Left ventricle myocardium inferior (tissue), 1 donor: ENCODE measurements at places on chromosomes 1 and 21.

DNA sequence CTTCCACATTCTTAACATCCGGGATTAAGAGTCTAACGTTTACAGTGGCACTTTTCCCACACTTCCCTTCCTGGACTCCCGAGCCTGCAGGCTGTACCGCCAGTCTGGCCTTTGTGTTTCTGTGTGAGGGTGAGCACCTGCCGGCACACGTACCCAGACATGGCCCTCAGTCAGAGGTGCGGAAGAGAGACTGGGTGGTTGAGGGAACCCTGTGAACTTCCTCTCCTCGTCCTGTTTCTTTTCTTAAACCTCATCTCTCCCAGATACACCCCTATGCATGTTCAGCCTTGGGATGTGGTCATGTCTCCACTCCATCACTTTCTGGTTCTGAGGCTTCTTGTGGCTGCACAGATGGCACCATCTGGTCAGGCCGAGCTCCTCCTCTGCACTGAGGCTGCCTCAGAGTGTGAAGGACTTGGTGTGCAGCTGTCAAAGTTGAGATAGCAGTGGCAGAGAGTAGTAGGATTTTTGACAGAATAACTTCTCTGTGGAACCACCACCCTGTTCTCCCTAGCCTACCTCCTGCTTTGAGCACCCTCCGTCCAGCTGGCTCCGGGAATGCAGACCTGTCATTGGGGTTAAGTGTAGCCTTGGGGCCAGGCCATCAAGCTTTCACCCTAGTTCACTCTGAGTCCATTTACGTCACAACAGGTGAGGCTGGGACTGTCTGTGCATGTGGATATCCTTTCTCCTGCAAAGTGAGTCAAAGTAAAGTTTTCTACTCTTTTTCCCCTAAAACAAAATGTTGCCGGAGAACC is 31.4 kb downstream of the VASH2 start:
- peak; percentile 32 for DNase-seq

DNA sequence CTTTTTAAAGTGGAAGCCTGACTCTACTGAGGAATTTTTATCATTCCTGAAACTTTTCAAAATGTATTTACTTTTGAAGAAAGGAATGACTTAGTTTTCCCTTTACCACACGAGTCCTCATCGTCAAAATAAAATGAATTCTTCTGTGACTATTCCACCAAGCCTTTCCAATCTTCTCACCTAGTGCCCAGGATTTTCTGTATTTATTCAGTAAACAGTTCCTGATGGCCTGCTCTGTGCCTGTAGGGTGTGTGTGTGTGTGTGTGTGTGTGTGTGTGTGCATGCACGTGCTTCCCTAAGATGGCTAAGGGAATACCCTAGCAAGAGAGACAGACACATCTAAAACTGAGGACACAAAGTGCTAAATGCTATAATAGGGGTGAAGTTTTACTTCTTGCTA is 395.0 kb upstream of the USP24 start:
- no peak for DNase-seq

GRCh38 chr1:32339363-32339978 is 3.4 kb upstream of the MARCKSL1 start:
- no peak for DNase-seq

DNA sequence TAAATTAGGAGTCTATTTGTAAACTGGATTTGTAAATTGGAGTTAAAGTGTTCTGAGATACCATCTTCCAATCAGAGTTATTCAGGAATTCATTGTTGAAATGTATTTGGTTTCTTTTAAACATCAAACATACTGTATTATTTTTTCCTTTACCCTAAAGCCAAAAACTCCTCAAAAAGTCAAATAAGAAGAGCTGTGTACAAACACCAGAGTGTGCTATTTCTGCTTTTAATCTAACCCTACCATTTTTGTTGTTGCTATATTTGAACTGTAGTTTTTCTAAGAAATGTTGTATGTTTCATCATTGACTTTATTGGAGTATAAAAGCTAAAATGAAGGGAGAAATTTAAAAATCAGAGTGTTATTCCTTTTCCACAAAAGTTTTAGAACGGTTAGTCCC is 35.8 kb downstream of the SLC30A7 start:
- DNase-seq = no peak

GRCh38 chr1:48202030-48202752 is 20.3 kb upstream of the SLC5A9 start:
- DNase-seq = peak; percentile 42

- DNase-seq = no peak
Measured at GRCh38 chr1:79310609-79311008, 304.1 kb upstream of the ADGRL4 start.

DNA sequence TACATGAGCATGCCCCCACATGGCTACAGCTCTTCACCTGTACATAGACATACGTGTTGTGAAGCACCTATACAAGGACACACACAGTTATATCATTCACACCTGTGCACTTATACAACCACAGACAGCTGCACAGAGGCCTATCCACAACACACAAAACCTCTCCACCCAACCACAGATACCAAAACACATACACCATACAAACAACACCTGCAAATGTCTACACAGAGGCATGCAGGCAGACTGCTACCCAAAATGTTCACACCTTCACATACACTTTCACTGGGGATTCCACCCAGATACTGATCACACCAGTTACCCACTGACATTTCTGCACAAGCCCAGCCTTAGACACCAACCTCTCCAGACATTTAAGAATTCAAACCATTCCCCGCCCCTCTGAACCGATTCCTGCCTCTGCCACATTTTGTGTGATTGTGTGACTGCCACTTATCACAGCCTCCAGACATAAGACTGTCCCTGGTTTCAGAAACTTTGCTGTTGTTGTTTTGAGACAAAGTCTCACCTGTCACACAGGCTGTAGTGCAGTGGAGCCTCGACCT is 2.0 kb downstream of the C1orf232 start:
- no peak for DNase-seq

DNA sequence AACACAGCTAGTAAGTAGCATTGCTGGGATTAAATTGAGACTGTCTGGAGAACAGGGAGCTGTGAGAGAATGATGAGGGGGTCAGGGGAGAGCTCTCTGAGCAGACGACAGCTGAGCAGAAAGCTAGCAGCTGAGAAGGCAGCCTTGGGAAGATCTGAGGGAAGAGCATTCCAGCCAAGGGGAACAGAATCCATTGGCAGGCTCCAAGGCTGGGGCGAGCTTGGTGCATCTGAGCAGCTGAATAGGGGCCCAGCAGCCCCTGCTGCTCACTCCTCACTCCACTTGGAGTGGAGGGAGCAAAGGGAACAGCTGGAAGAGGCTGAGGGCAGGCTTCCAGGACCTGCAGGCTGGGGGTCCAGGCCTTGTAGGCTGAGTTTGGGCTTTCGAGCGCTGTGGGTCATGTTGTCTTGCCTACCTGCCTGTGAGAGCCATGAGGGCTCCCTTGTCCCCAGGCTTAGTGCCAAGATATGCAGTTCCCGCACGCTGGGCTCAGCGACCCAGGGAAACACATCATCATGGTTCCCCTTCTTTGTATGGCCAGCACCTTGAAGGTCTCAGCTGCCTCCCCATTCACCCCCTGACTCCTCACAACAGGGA is 10.5 kb downstream of the ACOT11 start:
- no peak for DNase-seq

DNA sequence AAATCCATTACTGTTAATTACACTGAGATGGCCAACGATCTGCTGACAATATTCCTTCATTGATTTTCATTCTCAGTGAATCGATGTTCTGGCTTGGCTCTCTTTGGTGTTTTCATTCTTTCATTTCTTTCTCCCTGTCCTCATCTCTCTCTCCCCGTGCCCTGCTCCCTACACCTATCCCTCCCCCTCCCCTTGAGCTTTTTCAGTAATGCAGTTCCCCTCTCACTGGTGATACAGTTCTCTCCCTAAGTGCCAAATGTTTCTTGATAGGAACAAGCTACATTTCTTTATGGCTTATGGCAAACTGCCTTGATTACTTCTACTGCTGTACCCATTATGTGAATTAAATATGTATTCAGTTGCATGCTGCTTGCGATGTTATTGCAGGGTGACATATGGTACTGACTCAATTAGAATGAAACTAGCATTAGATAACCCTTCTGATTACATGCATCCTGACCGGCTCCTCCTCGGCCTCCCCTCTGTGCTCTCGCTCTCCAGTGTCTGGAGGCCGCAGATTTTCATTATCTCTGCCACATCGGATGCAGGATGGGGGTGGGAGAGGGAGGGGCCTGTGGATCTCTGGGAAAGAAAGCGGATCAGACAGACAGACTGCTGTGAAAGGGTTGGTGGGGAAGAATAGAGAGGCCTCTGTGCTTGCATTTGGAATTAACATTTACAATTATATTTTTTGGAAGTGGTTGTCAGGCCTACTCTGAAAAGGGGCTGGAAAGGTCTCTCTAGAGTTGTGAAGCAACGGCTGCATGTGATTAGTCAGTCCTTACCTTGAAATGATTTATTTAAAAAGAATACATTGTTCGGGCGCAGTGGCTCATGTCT is 130.9 kb downstream of the PBX1 start:
- DNase-seq = no peak

GRCh38 chr1:17674726-17675500 is 80.2 kb upstream of the ACTL8 start:
- DNase-seq = no peak

GRCh38 chr1:193275773-193276172 is 89.4 kb upstream of the B3GALT2 start:
- no peak for DNase-seq

DNA sequence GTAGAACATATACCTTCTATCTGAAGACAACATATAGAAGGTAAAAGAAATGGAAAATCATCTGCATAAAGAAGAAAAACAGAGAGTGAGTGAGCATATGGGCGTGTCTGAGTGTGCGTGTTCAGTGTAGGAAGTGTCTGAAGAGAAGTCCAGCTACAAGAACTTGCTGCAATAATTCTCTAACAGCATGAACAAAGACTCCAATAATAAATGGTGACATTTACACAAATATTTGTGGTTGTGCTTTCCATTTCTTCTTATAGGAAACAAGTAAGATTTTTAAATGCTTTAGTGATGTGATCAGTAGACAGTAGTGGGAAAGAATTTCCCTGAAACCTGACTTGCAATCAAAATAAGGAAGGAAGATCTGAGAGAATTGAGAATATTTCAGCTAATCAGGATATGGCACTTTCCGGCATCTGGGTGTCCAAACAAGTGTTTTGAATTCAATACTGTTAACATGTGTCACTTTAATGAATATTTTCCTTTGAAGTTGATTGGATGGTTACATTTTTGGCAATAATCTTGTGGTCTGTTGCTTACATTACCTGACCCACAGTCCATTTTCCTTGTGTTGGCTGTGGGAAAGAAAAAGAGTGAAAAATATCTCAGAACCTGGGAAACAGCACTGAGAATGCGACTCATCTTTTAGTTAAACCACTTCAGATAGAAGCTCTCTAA is 154.0 kb downstream of the TGFB2 start:
- no peak for DNase-seq

- DNase-seq = no peak
Measured at GRCh38 chr1:165434281-165434680, 10.6 kb downstream of the RXRG start.

DNA sequence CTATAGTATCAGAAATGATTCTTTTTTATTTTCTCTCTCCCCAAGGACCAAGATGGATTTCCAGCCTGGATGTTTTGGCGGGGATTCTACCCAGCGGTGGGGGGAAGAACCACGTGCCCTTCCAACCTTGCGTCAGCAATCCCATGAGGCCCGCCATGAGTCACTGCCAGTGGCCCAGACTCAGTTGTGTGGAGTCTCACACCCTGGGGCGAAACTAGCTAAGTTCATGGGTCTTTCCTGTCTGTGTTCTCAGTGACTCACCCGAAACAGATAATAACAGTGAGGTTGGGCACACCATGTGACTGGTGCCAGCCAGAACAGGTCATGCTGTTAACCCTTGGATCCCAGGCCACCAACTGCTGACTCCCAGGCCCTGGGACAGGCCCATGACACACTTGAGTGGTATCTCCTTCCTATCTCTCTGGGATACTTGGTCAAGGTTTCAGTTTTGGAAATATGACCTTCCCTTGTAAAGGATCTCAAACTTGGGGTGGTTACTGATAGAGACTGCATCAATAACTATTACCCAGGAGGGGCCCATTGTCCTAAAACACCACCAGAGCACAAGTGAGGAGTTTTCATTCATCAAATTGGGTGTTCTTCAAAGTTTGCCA is 98.0 kb upstream of the DUSP10 start:
- DNase-seq = peak; percentile 72

DNA sequence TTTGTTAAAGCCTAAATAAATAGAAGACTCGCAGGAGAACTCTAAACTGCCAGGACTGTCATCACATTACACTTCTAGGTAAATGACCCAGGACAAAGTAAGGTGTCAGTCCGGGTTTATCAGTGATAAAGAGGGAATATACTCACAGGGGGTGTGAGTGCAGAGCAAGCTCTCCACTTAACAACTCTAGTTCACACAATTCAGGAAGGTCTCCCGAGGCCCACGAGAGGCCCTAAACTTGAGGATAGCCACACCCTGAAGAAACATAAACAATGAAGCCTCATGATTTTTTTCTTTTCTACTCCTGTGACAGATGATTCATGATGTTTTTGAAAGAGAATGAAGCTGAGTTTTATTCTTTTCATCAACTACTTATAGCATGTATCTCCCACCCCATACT is 65.6 kb upstream of the EXO1 start:
- DNase-seq = no peak

DNA sequence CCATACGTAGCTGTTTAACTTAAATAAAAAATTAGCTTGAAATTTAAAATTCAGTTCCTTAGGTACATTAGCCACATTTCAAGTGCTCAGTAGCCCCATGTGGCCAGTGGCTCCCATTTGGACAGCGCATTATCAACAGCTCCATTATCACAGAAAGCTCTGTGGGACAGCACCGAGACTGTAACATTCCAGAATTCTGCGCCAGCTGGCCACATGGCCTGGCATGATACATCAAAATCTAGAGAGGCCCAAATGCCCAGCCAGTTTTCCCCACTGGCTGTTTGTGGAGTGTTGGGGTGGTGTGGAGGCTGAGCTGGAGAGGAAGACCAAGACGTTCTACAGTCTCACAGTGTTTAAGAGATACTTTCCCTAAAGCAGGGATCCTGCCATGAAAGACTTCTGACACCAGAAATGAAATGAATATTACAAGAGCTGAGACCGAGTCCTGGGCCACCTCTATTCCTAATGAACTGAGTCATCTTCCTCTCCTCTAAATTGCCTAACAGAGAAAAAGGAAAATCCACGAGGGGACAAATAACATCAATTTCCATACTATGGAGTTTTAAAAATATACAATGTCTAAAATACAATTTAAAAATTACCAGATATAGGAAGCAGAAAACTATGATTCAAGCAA is 27.3 kb upstream of the ACTA1 start:
- peak; percentile 58 for DNase-seq

- no peak for DNase-seq
Measured at GRCh38 chr1:247445526-247446356, 12.2 kb downstream of the OR2B11 start.

GRCh38 chr1:25210728-25211127 is 21.6 kb downstream of the SYF2 start:
- no peak for DNase-seq

DNA sequence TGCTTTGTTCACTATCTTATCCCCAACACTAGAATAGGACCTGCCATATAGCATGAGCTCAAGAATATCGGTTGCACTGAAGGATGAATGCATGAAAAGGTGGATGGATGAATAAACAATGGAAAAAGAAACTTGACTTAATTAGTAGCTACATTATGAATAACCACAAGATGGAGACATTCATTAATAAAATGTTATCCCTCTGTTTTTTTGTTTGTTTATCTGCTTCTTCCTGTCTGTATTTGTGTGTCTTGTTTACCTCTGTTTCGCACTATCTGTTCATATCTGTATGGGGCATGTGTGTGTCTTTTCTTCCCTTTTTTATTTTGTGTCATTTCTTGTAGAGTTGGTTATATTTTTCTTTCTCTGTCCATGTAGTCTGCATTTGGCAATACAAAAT is 1.1 kb upstream of the OR14I1 start:
- DNase-seq = no peak
